ENCODE measurements at places on chromosomes 6 and 20. TPM values are rescaled to one million over a fixed set of nuclear protein-coding genes. Genes with fewer than 3 reads are reported as not detected.

ZNF311 gene
- 0.51 TPM for total RNA-seq

KCTD20 gene
- 64.9 TPM for total RNA-seq

CTCFL gene
- total RNA-seq: not detected

TBXT gene
- not detected for total RNA-seq

CLDN20 gene
- not detected for total RNA-seq

MPIG6B gene
- 14.4 TPM for total RNA-seq

ISM1 gene
- total RNA-seq: 14.0 TPM

MYLIP gene
- total RNA-seq: 55.5 TPM

OR2B6 gene
- 1.5 TPM for total RNA-seq
